Stimulated activated CD4-positive, alpha-beta T cell treated with anti-CD3 and anti-CD28 coated beads, Interleukin-2, amount 100 ng/mL, for 4 hours (primary cell): ENCODE measurements at places on chromosomes 6 and 20.

- no peak for DNase-seq
Measured at GRCh38 chr6:14269436-14269835, 151.9 kb downstream of the CD83 start.

GRCh38 chr6:151091571-151091970 is 148.2 kb upstream of the AKAP12 start:
- no peak for DNase-seq

- no peak for DNase-seq
Measured at GRCh38 chr20:57851796-57852195, 142.0 kb upstream of the PMEPA1 start.

DNA sequence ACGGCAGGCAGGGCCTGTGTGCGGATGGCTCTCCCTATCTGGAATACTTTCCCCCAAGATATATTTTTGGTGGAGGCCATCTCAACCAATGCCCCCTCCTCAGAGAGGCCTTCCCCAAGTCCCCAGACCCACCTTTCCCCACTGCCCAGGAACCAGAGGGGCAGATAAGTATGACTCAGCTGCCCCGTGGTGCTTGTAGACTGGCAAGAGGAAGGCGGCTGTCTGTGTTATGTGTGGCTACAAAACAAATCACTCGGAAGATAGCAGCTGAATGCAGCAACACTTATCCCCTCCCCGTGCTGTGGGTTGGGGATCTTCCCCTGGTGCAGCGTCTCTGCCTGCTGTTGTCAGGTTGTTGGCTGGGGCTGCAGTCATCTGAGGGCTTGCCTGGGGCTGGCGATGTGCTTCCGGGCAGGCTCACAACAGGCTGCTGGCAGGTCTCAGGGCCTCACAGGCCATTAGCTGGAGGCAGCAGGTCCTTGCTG is 7.1 kb downstream of the NPEPL1 start:
- no peak for DNase-seq

DNA sequence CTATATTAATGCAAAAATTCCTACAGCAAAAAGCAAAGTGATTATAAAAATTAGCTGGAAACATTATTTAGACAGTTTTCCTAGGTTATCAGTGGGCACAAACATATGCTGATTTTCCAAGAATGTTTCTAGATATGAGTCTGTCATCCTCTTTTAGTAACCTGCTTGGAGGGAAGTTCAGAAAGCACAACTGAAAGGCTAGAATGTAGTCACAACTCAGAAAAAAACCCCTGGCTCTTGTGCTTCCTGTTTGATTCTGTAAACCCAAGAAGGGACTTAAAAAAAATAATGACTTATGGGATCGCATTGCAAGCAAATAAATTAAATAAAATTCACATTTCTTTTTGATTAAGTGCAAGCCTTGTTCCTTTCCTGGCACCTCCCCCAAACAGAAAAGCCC is 708.4 kb upstream of the EPHA7 start:
- DNase-seq = no peak

GRCh38 chr6:54473328-54473727 is 165.1 kb downstream of the TINAG start:
- no peak for DNase-seq

- no peak for DNase-seq
Measured at GRCh38 chr20:7505152-7505834, 435.0 kb downstream of the HAO1 start.

DNA sequence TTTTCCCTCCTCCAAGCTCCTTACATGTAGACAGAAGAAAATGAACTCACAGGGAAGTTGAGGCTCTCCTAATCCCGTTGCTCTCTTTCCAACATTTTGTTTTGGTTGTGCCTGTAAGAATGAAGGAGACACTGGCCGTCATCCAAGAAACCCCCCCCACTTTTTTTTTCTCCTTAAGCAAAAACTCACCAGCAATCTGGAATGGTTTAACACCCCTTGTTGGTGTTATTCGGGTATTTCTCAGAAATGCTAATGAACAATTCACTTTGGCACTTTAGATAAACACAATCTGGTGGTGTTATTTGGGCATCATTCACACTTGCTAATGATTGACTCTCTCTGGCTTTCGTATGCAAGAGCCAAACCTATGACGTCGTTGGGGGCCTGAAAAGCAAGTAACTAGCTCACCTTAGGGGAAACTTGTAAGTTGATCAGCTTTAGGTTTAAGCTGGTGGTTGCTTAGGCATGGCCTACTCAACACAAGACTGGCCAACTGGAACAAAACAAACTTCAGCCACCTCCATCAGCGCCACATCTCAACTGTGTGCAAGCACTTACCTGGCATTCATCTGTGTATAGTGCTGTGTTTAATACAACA is 24.3 kb upstream of the OLIG3 start:
- DNase-seq = no peak

DNA sequence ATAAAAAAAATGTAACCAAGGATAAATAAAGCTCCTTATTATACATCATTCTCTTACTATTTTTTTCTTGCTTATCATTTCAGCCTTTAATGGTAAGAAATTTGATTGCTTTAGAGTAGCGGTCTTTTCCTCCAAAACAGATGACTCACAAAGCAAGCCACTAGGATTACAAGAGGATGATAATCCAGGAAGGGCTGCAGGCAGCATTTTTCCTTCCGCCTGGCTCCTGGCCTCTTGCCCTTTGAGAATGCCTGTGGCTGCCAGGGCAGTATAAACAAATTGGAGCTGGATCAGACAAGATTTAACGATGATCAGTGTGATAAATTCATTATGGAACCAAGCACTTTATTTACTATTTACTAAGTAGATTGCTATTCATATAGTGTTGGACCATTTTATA is 9.7 kb upstream of the FBXL4 start:
- DNase-seq = no peak
